ENCODE measurements at places on chromosomes 2 and 18.

DNA sequence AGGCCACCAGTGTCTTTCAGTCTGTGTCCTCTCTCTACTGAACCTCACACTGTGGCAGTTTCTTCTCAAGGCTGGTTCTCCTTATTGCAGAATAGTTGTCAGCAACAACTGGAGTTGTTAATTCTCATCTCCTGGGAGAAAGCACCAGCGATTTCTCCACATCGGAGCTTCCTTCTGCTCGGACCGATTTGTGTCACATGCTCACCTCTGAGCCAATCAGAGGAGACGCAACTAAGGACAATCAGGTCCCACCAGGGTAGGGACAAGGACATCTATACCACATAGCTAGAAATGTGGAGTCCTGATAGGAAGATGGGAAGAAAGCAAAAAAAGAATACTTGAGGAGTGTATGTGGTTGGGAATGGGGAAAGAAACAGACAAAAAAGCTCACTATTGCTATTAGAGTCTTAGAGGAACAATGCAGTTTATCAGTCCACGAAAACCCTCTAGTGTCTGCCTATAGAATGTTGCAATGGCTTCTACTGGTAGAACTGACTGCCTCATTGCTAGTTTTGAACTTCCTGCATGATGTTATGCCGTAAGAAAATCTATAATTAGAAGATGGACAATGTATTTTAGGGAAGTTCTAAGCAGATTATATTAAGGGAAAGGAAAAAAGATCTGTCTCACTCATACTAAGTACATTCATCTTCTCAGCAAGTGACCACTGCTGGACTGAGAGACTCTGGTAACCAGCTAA is 169.7 kb downstream of the CDCA7 start:
- no peak for DNase-seq

GRCh38 chr2:19484736-19485135 is 126.3 kb upstream of the OSR1 start:
- no peak for DNase-seq

- no peak for DNase-seq
Observed at GRCh38 chr2:239227661-239228371, 173.0 kb downstream of the HDAC4 start.

DNA sequence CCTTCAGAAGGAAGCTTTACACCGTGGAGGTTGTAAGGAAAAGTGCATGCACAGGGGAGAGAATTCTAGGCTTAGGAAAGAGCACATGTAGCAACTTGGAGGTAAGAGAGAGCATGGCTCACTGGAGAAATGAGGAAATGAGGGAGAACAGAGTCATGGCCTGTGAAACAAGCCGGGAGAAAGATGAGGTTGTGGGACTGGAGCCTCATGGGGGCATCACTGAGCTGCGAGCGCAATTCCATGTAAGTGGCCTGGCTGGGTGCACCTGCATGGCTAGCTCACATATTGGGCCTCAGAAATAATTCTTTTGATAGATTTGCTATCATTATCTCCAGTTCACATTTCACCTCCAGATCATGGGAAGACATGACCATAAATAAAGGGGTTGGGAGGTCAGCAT is 785.5 kb upstream of the RAB6C start:
- DNase-seq = no peak

DNA sequence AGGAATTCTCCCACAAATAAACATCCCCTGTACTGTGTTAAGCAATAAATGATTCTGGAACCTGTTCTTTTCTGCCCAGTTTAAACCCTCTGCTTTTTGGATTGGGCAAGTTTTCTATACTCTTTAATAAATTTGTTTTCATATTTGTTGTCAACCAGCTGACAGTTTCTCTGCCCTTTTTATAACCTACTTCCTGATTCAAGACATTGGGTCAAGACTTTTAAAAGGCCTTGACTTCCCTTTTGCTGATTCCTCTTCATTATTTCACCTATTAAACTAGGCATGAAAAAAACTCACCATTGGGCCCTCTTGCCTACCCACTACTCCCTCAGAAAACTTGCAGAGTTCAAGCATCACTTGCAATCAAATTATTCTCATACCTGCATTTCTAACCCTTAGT is 459.5 kb downstream of the ARHGAP15 start:
- no peak for DNase-seq

Measured in fibroblast of skin of right biceps (primary cell).